COR-L47 (cell line): ENCODE measurements at places on chromosomes 4 and X.

GRCh38 chr4:845836-846251 lies 19.9 kb upstream of the CPLX1 start:
- DNase-seq: no peak

DNA sequence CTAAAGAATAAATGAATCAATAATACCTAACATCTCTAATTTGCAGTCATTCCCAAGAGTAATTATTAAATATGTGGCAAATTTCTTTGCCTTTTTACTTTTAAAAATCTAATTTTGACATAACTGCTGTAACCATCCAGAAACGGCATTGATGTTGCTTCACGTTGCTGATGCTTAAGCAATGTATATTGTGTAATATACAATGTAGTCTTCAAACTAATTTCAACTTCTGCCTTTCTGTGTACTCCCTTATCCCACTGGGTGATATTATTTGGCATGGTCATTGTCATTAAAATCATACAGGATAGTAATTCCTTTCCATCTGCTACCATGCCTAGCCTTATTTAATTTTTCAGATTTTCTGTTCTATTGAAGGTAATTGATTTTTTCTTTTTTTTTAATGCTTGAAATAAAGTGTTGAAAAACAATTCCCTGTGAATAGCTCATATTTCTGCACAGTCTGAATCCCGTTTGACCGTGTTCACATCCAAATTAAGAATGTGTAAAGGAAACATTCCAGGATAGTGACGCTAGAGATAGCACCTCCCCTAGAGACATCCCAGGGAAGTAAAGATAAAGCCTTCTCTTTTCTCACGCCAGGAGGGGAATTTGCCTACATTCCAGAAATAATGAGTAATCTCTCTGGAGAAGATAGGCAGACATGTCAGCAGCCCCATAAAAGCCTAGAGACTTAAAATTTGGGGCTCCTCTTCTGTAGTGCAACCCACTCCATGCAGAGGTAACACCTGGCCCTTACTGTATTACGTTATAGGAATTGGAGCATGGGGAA lies 8.6 kb downstream of the FAM200B start:
- no peak for DNase-seq

- DNase-seq: no peak
Measured at GRCh38 chrX:140510895-140511295, 6.0 kb upstream of the SOX3 start.

- no peak for DNase-seq
Measured at GRCh38 chr4:1759170-1759817, 33.8 kb upstream of the FGFR3 start.

DNA sequence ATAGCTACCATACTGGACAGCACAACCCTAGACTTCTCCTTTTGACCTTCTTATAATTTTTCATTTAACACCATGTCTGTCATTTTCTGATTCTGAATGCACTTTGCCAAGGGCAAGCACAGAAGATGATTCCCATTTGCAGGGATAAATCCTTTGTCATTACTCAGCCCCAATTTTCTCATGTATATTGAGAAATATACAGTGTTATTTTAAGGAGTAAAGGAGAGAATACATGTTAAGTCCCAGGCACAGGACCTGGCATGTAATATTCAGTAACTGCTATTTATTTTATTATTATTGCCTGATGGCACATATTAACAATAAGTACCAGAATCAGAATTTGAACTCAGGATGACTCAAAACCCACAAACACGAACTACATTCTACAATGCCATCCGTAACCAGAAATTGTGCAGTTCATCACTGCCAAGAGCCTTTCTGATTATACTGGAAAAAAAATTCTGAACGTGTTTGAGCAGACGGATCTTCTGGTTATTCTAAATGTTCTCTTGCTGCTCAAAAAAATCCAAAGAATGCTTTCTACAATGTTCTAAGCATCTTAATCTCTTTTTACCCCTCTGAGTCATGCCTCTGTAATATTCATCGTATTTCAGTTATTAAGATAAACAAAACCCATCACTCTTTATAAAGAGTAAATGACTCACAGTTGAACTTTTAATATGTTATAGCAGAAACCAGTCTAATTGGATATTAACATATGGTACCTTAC lies 170.0 kb downstream of the MID1 start:
- DNase-seq: no peak

DNA sequence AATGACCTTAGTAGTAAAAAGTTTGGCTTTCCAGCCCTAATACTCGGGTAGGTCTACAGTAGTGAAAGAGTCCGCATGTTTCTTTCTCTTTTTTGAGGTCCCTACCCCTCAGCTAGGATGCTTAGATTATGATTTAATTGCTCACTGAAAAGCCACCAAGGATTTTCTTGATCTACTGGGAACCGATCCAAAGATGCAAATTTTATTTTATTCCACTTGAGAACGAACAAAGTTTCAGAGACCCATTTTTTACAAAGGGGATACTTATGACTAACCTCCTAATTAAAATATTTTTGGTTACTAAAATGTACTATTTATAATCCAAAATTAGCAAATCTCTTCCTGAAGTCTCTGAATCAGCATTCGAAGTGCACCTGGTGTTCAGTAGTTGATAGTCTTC lies 14.3 kb upstream of the PDHA2 start:
- no peak for DNase-seq

DNA sequence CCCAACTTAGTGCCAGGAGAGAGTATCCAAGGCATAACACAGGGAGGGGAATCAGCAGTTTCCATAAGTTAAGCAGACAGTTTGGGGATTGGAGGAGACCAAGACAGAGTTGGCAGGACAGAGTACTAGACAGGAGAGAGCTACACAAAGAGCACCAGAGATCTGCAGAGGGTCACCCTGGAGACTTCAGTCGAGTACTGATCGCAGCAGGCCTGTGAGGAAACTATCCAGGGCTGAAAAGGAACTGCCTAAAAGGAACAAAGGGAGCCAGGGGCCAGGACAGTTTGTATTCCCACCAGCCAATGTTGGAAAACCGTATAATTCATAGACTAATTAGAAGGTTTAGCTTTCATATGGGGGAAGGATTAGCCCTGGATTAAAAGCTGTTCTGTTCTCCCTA lies 80.6 kb upstream of the ENPP6 start:
- no peak for DNase-seq

DNA sequence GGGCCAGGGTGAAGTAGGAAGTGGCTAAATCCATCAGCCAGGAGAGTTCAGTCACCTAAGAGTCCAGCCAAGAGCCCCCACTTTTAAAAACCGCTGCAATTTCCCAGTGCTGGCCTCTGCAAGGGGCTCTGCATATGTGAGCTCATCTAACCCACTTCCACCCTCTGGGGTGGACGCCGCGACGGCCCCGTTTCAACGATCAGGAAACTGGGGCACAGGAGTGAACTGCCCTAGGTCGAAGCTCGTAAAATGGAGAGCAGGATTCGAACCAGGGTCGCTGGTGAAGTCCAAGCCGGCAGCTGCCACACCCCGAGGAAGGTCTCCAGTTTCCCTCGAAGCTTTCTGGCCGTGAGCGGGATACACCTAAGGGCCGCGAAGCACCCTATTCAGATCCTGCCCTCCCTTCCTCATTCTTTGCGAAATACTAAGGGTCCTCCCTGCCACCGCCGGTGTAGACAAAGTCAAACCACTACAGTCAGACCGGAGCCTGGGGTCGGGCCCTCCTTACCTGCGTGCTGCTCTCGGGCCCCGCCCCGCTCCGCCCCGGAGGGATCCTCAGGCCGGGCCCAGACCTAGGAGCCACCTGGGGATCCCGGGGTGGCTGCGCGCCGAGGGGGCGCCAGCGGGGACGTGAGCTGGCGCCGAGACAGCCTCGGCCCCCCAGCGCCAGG lies 446 bp downstream of the EVC2 start:
- no peak for DNase-seq

DNA sequence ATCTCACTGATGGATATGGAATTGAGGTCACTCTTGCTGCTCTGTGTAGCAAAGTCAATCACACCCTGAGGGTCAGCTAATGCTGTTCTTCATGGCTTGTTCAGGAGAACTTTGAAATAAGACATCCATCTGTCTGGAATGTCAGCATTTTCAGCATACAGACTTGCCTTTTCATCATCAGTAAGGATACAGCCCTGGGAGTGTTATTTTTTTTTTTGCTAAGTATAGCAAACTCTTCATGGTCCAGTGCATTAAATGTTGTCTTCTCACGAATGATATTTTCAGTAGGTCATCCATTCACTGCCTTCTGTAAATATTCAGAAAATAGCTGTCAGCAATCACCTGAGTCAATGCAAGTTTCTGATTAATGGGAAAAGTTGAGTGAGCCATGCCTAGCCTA lies 268.8 kb upstream of the SMIM31 start:
- no peak for DNase-seq

DNA sequence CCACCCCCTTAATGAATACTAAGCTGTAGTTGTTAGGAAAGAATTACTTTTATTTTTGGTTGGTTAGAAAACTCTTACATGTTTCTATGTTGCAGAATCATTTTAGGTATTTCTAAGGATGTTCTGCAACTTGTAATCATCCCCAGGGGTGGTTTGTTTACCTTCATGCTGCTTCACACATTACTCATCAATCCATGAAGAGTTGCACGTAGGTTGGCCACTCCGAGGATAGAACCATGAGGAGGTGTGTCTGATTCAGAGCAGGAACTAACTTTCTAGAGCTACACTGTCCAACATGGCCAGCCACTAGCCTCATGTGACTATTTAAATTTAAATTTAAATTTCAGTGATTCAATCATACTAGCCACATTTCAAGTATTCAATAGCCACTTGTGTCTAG lies 127.2 kb upstream of the FRMPD4 start:
- DNase-seq: no peak

DNA sequence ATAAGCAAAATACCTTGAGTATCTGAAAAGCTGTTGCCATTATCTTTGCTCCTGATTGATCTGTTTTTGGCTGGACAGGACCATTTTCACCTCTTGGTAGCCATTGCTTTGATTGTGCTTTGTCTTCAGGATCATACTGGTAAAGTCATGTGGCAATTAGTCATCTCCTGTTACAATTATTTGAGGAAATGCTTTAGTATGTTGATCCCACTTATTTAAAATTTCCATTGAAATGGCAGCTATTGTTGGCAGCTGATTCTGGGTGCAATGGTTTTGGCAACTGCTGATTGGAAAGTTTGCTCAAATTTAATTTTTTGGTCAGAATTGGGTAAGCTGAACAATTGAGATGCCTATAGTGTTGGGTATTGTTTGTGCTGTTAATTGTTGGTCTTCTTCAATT lies 238.3 kb upstream of the TLL1 start:
- no peak for DNase-seq

DNA sequence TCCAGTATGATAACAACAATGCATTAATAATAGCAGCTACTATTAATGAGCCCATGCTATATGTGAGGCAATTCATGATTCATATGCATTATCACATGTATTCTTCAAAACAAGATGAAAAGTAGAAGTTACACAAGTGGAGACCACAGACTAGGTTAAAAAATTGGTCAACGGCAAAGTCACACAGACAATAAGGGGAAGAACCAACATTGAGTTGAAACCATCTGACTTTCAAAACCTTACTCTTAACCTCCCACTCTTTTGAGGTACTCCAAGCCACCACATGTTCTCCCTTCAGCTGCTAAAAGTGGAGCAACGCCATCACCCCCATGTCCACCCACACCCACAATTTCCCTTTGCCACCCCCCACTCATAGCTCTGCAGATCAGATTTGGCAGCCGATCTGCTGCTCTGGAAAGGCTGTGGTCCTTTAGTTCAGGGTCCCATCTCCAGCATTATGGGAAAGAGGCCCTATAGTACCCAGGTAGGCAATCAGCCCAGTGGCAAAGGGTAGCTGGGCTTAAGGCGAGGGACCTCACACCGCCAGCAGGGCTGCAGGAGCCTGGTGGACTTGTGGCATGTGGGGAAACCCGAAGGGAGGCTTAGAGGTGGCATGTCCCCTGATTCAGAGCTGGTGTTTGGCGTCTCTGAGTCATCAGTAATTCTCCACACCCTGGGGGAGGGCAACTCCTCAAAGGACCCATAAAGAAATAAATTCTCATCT lies 33.5 kb upstream of the CYBB start:
- no peak for DNase-seq

DNA sequence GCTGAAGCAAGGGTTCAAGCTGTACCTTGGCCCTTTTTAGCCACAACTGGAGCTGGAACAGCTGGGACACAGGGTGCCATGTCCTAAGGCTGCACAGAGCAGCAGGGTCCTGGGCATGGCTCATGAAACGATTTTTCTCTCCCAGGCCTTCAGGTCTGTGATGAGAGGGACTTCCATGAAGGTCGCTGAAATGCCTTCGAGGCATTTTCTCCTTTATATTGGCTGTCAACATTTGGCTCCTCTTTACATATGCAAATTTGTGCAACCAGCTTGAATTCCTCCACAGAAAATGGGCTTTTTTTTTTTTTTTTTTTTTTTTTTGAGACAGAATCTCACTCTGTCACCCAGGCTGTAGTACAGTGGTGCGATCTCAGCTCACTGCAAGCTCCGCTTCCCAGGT lies 430.8 kb downstream of the PCDH11X start:
- no peak for DNase-seq

- DNase-seq: no peak
Measured at GRCh38 chr4:74282926-74283325, 25.3 kb upstream of the EPGN start.

GRCh38 chr4:119038116-119038841 lies 97.4 kb upstream of the MYOZ2 start:
- no peak for DNase-seq

- no peak for DNase-seq
Measured at GRCh38 chr4:135192751-135193535, 991.4 kb upstream of the PABPC4L start.

DNA sequence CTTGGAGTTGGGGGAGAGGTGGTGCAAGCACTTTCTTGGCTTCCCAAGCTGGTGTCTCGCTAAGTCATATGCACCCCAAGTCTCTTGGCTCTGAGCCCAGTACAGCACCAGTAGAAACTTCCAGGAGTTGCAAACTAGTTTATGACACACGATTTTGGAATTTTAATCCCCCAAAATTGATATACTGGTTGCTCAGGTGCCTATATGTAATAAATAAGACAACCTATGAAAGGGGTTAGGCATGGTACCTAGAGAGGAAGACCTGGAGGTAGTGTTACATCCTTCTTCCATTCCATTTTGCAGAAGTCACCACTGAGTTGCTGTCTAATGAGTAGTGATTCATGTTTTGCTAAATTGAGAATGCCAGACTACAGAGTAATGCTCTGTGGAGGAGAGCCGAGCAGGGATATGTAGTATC lies 4.3 kb upstream of the SLC4A4 start:
- no peak for DNase-seq

GRCh38 chr4:38872620-38873019 lies 5.0 kb downstream of the FAM114A1 start:
- no peak for DNase-seq

DNA sequence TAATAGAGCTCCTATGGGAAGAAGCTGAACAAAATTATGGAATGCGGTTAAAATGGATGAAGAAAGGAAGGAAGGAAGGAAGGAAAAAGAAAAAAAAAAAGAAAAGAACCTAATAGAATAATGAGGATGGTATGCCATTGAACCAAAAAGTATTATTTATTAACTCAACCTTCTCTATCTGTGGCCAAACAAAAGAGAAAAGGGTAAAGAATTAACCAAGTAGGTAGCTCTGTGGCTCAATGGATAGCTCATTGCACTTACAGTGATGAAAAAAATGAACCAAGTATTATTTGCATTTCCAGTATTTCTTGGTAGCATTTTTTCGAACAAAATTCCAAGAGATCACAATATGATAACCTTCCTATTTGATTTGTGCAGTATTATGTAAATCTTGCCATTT lies 56.9 kb upstream of the SLC39A8 start:
- no peak for DNase-seq

GRCh38 chr4:36159208-36159607 lies 85.1 kb downstream of the ARAP2 start:
- DNase-seq: no peak

GRCh38 chr4:167956676-167957075 lies 135.7 kb upstream of the ANXA10 start:
- DNase-seq: no peak

- no peak for DNase-seq
Measured at GRCh38 chrX:37759878-37760418, 19.9 kb upstream of the CYBB start.
